Fibroblast of upper back skin (primary cell): ENCODE measurements at places on chromosomes 6 and 20.
A peak's percentile ranks its signal among the peaks of the same experiment; 100 is the strongest.

GRCh38 chr6:104428184-104428583 lies 431.5 kb downstream of the HACE1 start:
- no peak for DNase-seq

GRCh38 chr6:139099984-139100383 lies 34.9 kb upstream of the HECA start:
- DNase-seq, result no peak

DNA sequence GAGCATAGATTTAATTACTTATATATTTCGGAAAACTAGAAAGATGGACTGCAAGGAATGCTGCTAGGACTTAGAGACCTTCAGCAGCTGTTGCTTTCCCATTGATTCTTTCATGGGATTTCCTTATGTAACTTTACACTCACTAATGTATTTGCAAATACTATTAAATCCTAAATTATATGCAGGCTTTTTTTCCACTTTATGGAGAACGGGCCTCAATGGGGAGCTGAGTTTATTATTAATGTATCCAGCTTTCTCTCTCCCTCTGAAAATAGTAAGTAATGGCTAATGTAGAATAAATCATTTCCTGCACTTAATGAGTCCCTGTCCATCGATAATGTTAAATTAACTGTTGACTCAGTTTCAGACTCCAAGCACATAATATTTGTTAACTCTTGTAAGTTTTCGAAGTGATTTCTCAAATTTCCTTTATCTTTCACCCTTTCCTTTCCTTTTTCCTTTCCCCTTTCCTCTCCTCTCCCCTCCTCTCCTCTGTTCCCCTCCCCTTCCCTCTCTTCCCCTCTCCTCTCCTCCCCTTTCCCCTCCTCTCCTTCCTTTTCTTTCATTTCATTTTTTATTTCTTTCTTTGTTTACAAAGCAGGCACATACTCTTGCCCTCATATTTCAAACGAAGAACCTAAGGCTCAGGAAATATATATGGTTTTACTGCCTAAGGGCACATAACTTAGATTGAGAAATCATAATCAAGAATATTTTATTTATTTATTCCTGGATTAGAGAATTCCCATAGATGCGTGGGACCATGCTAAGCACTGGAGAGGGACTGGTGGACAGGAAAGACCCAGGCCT lies 503.6 kb downstream of the MMUT start:
- DNase-seq, result no peak

- DNase-seq, result no peak
Measured at GRCh38 chr20:434221-434620, 26.1 kb downstream of the RBCK1 start.

DNA sequence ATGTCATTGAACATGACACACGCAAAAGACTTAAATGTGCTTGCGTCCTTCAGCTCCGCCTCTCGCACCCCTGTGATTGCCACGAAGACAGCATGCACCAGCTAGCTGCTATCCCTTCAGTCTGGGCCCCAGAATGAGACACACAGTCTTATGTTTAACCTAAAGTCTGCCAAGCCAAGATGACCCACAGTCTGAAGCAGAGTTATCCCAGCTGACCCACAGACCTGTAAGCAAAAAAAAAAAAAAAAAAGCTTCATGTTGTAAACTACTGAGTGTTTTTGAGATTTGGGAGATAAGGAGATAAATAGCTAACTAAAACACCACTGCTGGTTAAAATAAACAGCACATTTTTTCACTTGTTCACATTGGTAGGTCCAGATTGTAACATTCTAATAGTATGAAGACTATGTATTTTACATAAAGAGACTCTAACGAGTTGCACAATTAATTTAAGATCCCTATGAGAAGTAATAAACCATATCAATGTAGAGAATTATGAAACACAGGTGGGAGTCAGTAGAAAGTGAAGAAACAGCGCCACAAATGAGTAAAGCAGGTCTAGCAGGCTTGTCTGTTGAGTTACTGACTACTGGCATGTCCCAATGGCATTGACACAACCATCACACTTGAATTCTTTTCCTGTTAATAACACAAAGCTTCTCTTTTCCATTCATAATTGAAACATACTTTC lies 47.4 kb upstream of the CCDC28A start:
- no peak for DNase-seq

DNA sequence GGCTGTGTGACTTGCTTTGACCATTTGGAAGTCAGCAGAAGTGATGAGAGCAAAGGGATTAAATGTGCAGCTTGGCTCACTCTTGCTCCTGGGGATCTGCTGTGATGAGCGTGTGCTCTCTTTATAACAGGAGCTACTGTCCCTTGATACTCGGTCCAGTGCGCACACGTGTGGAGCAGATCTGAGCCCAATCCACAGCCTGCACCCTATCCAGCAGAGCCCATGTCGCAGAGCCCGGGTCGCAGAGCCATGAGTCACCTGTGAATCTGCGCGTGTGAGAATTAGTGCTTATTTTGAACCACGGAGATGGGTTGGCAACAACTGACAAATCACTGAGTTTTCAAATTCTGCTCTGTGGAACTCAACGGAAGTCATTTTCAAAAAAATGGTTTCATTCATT lies 291.0 kb upstream of the SULF2 start:
- no peak for DNase-seq

GRCh38 chr6:41164551-41165120 lies 1.7 kb upstream of the TREM2 start:
- DNase-seq, result peak; percentile 26

GRCh38 chr6:153858529-153858928 lies 180.5 kb upstream of the OPRM1 start:
- DNase-seq, result no peak

- no peak for DNase-seq
Measured at GRCh38 chr6:48747471-48747870, 636.5 kb upstream of the PTCHD4 start.

GRCh38 chr6:117352466-117353081 lies 73.2 kb downstream of the ROS1 start:
- peak; percentile 46 for DNase-seq

DNA sequence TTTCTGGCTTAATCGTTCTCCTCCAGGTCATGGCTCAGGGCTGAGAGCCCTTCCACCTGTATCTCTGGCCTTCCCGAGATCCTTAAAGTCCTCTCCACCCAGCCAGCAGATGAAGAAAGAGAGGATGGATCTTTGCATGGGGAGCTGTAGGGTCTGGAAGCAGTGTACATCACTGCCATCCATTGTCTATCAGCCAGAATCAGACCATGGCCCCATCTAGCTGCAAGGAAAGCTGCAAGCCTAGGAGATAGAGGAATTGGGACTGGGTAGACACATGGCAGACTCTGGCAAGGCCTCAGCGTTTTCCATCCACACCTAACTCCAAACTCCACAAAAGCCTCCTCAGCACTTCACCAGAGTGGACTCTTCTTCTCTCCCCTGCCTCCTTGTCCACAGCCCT lies 113.8 kb upstream of the MAFB start:
- no peak for DNase-seq

GRCh38 chr20:46406986-46407670 lies 713 bp upstream of the ELMO2 start:
- no peak for DNase-seq

- DNase-seq, result no peak
Measured at GRCh38 chr6:37168811-37169495, 999 bp upstream of the PIM1 start.

DNA sequence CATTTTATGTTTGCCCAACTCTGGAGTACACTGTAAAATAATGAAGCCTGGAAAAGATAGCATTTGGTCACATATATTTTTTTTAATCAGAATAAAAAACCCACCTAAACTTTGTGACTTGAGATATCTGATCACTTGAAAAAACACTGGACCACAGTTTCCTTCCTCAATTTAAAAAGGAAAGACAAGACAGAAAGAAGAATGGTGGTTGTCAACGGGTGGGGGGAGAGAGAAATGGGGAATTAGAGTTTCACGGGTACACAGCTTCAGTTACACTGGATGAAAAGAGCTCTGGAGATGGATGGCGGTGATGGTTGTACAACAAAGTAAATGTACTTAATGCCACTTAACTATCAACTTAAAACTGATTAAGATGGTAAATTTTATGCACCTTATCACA lies 14.7 kb upstream of the DST start:
- DNase-seq, result no peak

GRCh38 chr6:39493174-39493573 lies 170.7 kb upstream of the KCNK16 start:
- peak; percentile 81 for DNase-seq
